ENCODE measurements at places on chromosomes 11 and 22.
A peak's percentile ranks its signal among the peaks of the same experiment; 100 is the strongest.

DNA sequence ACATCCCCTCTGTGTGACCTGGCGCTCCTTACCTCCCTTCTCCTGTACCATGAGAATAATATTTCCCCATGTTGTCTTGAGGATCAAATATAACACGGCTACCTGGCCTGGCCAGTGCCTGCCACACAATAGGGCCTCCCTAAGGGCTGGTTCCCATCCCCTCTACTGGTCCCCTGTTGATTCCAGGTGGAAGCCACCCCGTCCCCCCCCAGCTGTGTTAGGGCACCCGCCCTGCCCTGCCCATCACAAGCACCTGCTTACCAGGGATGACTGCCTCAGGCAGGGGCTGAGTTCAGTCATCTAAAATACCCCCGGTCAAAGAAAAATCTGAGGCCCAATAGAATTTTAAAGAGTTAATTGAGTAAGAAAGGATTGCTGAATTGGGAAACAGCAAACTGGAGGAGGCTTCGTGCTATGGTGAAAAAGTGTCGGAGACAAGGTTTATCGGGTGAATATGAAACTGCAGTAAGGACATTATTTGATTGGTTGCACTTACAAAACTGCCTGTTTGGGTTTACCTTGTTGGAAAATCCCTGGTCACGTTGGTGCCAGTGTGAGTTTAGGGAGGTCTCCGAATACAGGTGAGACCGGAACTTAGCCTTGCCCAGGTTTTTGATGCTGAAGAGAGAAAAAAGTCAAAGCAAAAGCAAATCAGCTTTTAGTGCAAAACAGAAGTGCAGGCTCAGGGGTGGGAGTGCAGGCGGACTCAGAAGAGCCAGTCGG is 5.2 kb downstream of the APOL1 start:
- DNase-seq = no peak

- no peak for DNase-seq
Observed at GRCh38 chr11:130601141-130601540, 152.7 kb downstream of the ADAMTS15 start.

- DNase-seq = no peak
Observed at GRCh38 chr11:11588891-11589290, 32.9 kb downstream of the GALNT18 start.

- DNase-seq = no peak
Observed at GRCh38 chr11:46294365-46295309, 17.2 kb downstream of the CREB3L1 start.

DNA sequence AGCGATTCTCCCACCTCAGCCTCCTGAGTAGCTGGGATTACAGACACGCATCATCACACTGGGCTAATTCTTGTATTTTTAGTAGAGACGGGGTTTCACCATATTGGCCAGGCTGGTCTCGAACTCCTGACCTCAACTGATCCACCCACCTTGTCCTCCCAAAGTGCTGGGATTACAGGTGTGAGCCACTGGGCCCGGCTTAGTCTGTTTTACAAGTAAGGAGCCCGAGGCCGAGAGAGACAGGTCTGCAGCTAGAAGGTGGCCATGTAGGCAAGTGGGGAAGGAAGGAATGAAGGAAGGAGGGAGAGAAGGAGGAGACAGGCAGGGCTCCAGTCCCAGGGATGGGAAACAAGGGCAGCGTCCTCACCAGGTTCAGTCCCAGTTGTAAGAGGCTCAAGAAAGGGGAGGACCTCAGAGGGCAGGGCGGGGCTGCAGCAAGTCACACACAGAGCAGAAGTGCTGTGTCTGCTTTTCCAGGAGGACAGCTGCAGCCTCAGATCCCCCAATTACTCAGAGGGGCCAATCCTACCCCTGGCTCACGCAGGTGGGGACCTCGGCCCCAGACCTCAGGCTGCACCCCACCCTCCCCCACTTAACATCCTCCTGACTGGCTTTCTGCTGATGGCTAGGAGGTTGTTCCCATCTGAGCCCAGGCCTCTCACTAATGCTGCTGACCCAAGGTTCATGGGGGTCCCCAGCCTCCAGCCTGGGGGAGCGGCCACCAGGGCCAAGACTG is 53.8 kb upstream of the PRR5 start:
- DNase-seq = no peak

DNA sequence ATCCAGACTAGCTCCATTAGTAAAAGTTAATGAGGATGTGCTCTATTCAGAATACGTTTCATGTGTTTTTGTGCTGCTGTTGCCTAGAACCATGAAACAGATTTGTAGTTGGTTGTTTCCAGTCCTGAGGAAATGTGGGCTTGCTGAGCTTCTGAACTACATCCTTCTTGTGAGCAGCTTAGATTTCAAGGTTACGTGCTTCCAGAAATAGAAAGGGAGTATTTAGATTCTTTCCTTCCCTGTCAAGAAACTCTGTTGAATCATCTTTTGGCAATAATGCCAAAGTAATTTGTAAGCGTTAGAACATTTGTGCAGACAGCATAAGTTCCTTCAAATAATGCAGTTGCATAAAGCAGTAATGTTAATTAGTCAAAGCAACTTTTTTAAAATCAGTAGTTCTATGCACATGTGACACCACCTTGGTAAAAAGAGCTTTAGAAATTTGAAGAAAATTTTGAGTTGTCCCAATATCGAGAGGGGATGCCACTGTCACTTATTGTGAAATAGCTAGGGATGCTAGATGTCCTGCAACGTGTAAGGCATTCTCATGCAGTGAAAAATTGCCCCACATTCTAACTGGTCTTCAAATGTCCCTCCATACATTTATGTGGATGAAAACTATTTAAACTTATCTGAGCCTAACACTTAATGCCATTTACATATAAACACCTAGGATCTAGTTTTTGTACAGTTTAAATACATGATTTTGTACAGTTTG is 169.6 kb downstream of the ETS1 start:
- no peak for DNase-seq

- DNase-seq = no peak
Observed at GRCh38 chr22:49302530-49302929, 525.1 kb downstream of the BRD1 start.

DNA sequence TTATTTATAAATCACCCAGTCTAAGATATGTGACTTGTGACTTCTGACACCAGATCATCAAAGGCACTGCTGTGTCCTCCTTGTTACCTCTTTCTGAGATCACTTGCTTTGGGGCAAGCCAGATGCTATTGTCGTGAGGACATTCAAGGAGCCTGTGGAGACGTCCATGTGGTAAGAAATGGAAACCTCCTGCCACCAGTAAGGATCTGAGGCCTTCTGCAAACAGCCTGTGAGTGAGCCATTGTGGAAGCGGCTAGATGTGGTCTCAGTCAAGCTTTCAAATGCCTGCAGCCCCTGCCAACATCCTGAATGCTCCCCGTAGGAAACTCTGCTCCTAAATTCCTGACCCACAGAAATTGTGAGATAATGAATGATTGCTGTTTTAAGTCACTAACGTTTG is 11.7 kb upstream of the RDX start:
- no peak for DNase-seq

DNA sequence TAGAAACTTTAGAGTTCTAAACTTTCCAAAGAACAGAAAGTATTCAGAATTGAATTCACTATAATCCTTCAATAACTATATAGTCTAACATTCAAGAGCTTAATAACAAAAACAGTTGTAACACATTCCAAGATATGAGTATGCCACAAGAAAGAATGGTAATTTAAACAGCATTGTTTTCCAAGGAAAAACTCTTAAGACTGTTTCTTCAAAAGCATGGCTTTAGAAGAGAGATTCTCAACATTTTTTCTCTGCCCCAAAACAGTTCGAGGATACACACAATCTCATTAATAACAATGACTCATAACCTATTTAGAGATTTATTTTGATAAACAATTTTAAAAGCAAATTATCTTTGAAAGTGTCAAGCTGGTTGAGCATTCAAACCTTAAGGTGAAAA is 16.7 kb upstream of the ARHGAP32 start:
- no peak for DNase-seq

DNA sequence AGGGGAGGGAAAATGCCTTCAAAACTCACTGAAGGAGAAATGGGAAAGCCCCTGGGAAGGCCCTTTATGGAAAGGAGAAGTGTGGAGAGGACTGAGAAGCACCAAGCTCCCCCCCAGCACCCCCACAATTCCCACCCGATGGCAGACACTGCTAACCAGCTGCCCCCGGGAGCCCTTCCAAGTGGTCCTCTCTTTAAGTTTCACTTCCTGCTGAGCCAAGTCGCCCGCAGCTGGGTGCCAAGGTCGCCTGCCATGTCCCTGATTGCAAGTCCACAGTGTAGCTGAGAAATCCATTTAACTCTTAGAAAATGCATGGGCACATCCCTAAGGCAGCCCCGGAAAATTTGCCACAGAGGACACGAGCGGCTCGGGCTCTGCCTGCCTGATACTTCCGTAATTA is 68.2 kb downstream of the GALNT18 start:
- no peak for DNase-seq

- DNase-seq = no peak
Observed at GRCh38 chr22:19187716-19188563, 9.4 kb upstream of the SLC25A1 start.

- DNase-seq = no peak
Observed at GRCh38 chr11:17219016-17219415, 11.2 kb upstream of the PIK3C2A start.

DNA sequence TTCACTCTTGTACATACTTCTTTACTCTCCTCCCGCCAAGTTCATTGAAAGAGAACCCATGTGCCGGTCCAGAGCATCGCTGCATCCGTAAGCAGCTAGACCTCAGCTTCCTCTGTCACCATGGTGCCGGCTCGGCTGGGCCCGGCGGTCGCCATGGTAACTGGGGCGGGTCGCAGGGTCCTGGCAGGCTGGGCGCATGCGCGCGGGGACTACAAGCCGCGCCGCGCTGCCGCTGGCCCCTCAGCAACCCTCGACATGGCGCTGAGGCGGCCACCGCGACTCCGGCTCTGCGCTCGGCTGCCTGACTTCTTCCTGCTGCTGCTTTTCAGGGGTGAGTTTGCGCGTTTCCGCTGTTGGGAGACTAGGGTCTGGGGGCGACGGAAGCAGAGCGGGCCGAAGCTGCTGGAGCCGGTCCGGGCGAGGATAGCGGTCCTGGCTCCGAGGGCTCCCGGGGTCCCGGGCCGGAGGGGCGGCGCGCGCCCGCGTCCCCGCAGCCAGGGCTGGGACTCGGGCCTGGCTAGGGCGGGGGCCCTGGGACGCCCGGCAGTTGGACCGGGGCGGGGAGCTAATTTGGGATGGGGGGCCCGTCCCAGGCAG is at the start of gene JAM3:
TSS of gene JAM3 (plus strand) at position 244 of the 597 bp plus-strand sequence. CDS start at position 256, 12 bp downstream.
- peak; percentile 95 for DNase-seq

- DNase-seq = peak; percentile 81
Observed at GRCh38 chr22:49929211-49929979, 11.0 kb downstream of the CRELD2 start.

- DNase-seq = no peak
Observed at GRCh38 chr11:363948-364761, 5.1 kb upstream of the B4GALNT4 start.

DNA sequence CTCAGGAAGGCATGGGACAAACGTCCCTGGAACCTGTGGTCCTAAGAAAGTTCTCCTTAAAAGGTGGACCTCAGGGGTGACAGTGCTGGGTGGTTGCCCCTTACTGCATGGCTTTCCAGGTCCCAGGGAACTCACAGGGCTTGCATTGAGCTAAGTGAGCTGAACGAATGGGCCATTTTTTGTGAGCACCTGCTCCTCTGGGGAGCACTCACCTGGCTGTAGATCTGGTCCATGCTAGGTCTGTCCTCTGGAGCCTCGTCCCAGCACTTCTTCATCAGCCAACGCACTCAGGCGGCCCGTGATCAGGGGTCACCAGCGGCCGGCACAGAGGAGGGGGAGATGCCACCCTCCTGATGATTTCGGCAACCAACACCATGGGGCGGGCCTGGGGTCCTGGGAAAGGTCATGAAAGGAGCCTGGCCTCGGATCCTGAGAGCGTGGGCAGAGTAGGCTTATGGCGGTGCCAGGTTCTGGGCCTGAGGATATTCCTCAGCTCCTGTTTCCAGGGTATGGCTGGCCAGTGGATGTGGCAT is 36.8 kb upstream of the LRRC32 start:
- DNase-seq = no peak

DNA sequence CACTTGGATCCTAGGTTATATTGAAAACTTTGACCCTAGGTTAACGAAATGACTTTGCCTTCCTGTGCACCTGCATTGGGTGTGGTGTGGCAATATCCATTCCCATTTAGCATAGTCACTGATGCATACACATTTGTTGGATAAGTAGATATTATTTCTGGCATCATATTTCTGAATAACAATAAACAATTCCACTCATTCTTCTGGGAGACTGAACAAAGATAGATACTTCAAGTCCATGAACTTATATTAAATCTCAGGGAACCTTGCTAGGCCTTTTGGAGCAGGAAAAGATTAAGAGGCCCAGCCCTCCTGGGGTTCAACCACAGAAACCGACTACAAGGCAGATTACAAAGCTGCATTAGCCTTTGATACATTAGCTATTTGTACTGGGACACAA is 118.9 kb downstream of the MSANTD4 start:
- DNase-seq = no peak

- no peak for DNase-seq
Observed at GRCh38 chr11:15873501-15873900, 482.8 kb downstream of the SOX6 start.

GRCh38 chr11:75277211-75277805 is 36.7 kb downstream of the TPBGL start:
- no peak for DNase-seq

- DNase-seq = no peak
Observed at GRCh38 chr11:7898666-7899283, 32.3 kb downstream of the OR10A6 start.

GRCh38 chr11:121561716-121562115 is 108.9 kb upstream of the SORL1-AS1 start:
- DNase-seq = no peak

- no peak for DNase-seq
Observed at GRCh38 chr11:75996523-75997442, 181.8 kb downstream of the UVRAG start.

DNA sequence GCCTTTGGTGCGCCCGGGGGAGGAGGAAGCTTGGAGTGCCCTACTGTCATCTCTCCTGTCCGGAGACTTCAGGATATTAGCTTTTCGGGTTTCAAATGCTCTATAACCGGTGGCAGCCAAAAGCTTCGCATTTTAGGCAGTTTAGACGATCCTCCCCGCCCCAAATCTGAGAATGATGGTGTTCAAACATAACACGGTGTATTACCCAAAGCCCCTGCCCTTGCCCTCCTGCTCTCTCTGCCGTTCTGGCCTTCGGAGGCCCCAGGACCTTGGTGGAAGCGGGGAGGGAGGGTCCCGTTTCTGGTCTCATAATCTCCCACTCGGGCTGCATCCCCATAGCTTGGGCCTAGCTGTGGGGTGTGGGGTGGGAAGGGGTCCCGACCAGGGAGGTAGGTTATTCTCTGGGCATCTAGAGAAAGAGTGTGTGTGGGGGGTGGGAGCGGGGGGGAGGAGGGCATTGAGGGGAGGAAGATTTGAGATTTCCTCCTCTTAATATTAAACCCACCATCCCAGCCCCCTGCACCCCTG is 2.3 kb downstream of the PKNOX2 start:
- DNase-seq = no peak

DNA sequence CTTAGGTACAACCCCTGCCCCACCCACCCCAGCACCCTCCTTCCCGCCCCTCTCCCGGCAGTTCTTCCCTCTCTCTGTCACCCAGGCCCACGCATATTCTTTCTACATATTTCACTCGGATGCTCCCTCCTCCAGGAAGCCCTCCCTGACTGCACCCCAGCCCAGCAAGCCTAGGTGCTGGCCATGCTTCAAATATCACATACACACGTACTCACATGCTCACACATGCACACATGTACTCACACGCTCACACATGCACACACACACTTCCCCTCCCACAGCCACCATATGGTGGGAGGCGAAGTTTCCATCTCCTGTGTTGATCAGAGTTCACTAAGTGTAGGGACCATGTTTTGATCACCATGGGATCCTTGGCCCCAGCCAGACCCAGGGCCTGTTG is 90.4 kb downstream of the WNT7B start:
- DNase-seq = no peak

GRCh38 chr22:19626042-19626587 is 88.2 kb upstream of the SEPTIN5 start:
- no peak for DNase-seq
